ENCODE measurements at places on chromosomes 11 and 22.

DNA sequence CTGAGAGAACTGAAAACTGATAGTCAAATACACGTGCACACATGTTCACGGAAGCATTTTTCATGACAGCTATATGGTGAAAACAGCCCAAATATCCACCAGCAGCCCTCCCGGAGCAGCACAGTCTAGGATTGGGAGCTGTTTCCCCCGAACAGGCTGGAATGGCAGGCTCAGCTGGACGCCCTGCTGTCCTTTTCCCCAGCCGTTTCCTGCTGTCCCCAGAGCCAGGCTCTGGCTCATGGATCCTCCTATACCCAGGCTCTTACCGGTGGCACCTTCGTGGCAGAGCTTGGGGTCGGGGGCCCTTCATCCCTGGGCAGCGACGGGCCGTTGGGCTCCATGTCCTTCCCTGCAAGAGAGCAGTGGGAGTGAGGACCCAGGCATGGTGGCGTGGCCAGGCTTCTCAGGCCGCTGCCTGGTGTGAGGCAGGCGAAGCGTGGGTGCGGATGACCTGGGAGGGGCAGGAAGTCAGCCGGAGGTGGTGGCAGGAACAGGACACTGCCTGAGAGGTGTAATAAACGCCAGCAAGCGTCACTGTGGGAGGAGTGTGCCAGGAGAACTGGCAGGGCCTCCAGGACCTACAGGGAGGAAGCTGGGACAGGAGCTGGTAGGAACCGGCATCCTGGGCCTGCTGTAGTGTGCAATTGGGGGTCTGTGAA lies 38.8 kb downstream of the OSBPL5 start:
- H3K4me3 ChIP-seq: no peak overlapping the region
- no peak overlapping the region for H3K27ac ChIP-seq
- DNase-seq: no peak
- no peaks in the 10 kb centered on the region for H3K4me1 ChIP-seq
- peaks cover 6% of the 10 kb centered on the region for H3K27me3 ChIP-seq

DNA sequence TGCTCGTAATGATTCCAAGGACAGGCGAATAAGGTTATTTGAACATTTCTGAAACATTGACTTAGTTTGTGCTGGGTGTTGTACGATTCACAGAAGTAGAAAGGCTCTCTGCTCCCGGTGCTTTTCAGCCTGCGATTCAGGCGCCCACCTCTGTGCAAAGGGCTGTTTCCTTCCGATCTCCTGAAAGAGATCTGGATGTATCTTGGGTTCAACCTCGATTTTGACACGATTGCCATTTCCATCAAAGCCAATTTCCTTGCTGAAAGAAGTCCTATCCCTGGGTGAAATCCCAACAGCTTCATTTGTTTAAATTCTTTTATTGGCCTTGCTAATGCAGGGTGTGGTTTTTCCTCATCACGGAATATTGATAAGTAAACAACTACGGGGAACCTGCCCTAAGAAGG lies 1.1 kb upstream of the ZC3H12C start:
- peaks cover 8% of the 10 kb centered on the region for H3K4me1 ChIP-seq
- no peak for DNase-seq
- peaks cover 19% of the 10 kb centered on the region for H3K27me3 ChIP-seq
- H3K4me3 ChIP-seq: peak overlapping the region; percentile 88
- peak overlapping the region; percentile 81 for H3K27ac ChIP-seq

- no peaks in the 10 kb centered on the region for H3K27me3 ChIP-seq
- no peak overlapping the region for H3K4me3 ChIP-seq
- no peak overlapping the region for H3K27ac ChIP-seq
- peaks cover 28% of the 10 kb centered on the region for H3K4me1 ChIP-seq
Observed at GRCh38 chr11:13335319-13335718, 57.7 kb downstream of the BMAL1 start.

DNA sequence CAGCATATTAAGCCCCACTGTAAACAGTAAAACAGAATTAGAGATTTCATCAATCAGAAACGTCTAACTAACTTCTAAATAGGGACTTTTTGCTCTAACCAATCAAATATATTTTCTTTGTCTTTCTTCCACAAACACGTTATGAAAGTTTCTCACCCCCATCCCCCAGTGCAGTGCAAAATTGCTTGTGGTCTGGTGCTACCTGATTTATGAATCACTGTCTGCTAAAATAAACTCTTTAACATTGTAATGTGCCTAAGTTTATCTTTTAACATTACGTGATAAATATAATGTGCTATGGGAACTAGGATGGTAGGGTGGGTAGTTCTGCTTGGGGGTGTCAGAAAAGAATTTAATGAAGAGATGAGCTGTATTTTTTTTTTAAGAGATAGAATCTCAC lies 47.3 kb upstream of the SLC5A1 start:
- H3K27ac ChIP-seq: no peak overlapping the region
- no peaks in the 10 kb centered on the region for H3K4me1 ChIP-seq
- peaks cover 14% of the 10 kb centered on the region for H3K27me3 ChIP-seq
- no peak overlapping the region for H3K4me3 ChIP-seq
- no peak for DNase-seq

GRCh38 chr22:38016182-38017151 lies 32.1 kb upstream of the SOX10 start:
- H3K27me3 ChIP-seq: peaks cover 4% of the 10 kb centered on the region
- no peak overlapping the region for H3K27ac ChIP-seq
- H3K4me3 ChIP-seq: no peak overlapping the region
- no peak for DNase-seq

DNA sequence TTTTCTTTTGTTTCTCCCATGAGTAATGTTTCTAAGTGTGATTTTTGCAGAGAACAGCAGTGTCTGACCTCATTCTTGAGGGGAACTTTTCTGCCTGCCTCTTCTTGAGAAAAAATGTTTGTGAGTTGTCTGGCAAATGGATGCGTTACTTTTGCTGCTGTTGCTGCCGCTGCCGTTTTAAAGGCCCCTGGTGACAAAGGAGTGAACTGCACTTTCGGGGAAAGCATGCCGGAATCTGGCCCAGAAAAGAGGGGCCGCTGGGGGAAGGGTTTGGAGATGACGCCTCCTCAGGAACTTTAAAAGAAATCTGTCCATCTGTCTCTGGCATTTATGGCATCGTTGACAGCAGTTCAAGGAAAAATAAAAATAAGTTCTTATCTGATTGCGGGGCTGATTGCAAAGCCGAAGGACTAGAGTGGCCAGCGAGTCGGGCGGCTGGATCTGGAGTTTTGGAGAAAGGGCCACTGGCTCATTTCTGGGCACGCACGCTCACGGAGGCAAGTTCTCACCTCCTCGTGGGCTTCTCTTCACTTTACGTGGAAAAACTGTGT lies 16.5 kb downstream of the ZBTB16 start:
- H3K4me1 ChIP-seq: peaks cover 22% of the 10 kb centered on the region
- H3K4me3 ChIP-seq: no peak overlapping the region
- H3K27ac ChIP-seq: no peak overlapping the region
- H3K36me3 ChIP-seq: no peaks in the 10 kb centered on the region
- peaks cover 21% of the 10 kb centered on the region for H3K27me3 ChIP-seq

DNA sequence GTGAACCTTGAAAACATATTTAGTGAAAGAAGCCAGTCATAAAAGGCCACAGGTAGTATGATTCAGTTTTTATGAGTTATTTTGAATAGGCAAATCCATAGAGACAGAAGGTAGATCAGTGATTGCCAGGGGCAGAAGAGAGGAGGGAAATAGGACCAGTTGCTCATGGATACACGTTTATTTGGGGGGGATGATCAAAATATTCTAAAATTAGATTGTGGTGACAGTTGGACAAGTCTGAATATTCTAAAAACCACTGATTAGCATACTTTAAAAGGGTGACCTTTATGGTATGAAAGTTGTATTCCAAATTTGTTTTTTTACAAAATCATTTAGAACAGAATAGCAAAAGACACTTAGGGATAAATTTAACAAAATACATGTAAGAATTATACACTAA lies 28.6 kb downstream of the QSER1 start:
- no peaks in the 10 kb centered on the region for H3K27me3 ChIP-seq
- no peak for DNase-seq
- peaks cover 9% of the 10 kb centered on the region for H3K4me1 ChIP-seq
- no peak overlapping the region for H3K27ac ChIP-seq
- H3K36me3 ChIP-seq: peaks cover 3% of the 10 kb centered on the region

GRCh38 chr11:134152696-134153095 lies 71.1 kb downstream of the NCAPD3 start:
- H3K27ac ChIP-seq: no peak overlapping the region
- no peak for DNase-seq
- H3K27me3 ChIP-seq: no peaks in the 10 kb centered on the region
- H3K36me3 ChIP-seq: peaks cover 39% of the 10 kb centered on the region
- H3K4me3 ChIP-seq: no peak overlapping the region

DNA sequence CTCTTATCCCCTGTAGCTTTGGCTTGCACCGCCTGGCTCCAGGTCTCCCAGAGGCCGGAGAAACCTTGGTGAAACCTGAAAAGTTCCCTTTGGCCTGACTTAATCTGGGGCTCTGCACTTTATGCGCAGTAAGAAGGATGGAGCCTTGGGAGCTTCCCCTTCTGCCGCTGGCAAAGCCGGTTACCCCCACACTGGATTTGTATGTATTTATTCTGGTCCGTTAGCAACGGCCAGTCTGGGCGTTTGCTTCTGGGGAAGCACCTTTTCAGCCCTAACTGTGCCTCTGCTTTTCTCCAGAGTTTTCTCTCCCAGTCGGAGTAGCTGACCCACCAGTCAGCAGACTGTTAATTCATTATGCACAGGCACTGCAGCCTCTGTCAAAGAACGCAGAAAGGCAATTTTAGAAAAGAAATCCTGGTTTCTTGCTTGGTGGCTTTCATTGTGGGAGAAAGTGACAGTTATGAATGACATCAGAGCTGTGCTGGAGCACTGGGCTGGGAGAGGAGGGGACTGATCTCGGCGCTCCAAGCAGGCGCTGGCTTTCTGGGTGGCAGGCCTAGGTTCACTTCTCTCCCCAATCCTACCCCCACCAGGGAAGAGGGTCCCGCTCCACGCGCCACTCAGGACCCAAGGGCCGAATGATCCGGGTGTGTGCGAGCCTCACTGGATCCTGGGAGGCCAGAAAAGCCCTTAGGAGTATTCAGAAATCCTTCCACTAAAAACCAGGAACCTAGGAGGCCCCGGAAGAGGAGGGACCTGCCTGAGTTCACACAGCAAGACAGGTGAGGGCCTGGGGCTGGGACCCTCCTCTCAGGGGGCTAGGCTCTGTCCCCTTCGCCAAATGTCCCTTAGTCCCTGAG lies 70.2 kb downstream of the RTL6 start:
- H3K27ac ChIP-seq: no peak overlapping the region
- no peak for DNase-seq
- H3K4me3 ChIP-seq: no peak overlapping the region
- no peaks in the 10 kb centered on the region for H3K36me3 ChIP-seq
- H3K27me3 ChIP-seq: peaks cover 20% of the 10 kb centered on the region

Measured in memory B cell (primary cell).